AG04449 (cell line): ENCODE measurements at places on chromosomes 5 and 9.

- DNase-seq = no peak
Observed at GRCh38 chr9:17342696-17343095, 207.9 kb downstream of the CNTLN start.

DNA sequence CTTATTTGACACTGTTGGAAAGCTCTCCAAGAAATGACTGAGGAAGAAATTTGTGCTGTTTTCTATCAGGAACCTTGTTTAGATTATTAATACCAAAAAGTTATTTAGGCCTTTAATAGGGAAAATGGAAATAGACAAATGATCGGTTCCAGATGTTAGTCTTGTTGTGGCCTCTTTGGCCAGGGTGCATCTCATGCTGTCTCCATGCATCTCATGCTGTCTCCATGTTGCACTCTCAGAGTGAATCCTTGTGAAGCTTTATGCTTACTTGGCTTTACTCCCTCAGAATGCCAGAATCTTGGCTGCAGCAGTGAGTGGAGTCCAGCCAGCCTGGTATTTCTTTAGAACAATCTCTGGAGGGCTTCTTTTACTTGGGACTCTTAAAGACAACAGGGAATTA is 185.5 kb downstream of the ARHGAP26 start:
- DNase-seq = no peak

DNA sequence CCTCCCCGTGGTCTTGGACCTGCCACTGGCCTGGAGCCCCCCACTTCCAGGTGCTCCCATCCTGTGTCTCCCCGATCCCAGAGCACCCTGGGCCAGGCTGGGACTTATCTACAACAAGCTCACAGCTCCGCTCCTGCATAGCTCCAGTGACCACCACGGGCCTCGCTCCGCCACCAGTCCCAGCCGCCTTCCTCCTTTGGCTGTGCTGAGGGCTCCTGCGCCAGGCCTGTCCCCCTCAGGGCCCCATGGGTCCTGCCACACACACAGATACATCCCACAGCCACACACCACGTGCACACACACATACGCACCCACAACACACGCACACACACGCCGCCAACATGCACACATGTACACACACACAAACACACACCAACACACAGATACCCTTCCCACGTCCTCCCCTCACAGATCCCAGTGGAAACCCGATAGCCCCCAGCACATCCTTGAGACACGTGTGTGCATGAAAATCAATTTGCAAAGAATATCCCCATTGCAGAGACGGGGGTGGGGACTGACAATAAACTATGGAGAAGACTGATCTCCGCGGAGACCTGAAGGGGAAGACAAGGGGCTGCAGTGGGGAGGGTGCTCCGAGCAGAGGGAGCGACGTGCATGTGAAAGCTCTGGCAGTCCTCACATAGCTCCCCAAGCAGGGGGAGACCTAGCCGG is 18.5 kb upstream of the LAMC3 start:
- DNase-seq = no peak

GRCh38 chr9:91714020-91714806 is 235.8 kb downstream of the ROR2 start:
- DNase-seq = no peak
